ENCODE measurements at places on chromosomes 12 and 14. TPM values are rescaled to one million over a fixed set of nuclear protein-coding genes. Genes with fewer than 3 reads are reported as not detected.

DNA sequence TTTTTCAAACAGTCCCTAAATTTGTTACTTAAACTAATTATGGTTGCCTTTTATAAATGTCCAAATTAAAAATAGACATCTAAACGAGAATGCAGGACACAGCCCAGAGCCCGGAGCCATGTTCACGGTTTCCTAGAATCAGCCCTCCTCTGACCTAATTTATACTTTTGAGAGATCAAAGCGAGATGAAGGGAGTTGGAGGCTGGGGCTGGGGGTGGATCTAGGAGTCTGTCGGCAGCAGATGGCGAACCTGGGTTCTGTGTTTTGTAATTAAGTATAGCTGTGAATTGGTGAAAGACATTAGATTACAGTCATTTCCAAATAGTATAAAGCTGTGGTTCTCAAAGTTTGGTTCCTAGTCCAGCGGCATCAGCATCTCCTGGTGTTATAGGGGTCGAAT, 210.1 kb downstream of the SLC41A2 start:
- no peak for DNase-seq

GRCh38 chr14:61780125-61780524, 17.9 kb downstream of the SNAPC1 start:
- no peak for DNase-seq

GRCh38 chr12:76033081-76034011, 1.8 kb upstream of the PHLDA1 start:
- DNase-seq: peak; percentile 60

GRCh38 chr12:34291426-34291901, 269.2 kb downstream of the ALG10 start:
- no peak for DNase-seq

GRCh38 chr12:75735853-75736252, 224.4 kb upstream of the KRR1 start:
- DNase-seq: peak; percentile 66

DNA sequence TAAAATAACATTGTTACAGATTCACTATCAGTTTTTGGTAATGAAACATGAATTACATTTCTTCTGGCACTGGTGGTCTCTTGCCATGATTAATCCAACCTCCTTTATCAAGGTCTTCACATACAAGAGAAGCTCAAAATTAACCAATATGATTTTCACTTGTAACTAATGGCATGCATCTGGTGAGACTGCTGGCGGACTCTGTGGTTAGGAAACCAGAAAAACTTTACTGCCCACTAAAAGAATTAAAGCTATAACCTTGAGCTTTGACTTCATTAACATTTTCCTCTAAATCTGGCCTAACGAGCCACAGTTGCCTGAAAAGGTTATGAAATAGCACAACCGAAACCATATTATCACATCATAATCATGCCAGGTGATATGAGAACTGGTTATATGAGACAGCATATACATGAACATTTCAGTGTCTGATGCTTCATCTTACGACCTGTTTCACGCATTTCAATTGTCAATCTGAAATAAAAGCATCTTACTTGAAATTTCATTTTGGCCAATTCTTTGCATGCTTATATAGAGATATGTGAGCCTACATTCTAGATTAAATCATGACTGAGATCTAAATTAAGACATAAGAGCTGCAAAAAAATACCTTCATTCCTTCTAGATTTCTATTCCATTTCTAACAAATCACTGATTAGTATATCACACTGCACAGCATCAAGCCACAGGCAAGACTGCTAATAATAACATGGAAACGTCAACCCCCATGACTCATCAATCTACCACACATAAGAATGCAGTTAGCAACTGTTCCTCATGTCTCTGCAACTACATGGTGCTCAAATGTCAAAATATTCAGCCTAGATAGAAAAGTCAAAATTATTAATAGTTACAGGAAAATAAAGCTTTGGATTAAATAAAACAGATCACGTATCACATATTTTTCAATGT, 89.3 kb downstream of the OSBPL8 start:
- peak; percentile 92 for DNase-seq

DNA sequence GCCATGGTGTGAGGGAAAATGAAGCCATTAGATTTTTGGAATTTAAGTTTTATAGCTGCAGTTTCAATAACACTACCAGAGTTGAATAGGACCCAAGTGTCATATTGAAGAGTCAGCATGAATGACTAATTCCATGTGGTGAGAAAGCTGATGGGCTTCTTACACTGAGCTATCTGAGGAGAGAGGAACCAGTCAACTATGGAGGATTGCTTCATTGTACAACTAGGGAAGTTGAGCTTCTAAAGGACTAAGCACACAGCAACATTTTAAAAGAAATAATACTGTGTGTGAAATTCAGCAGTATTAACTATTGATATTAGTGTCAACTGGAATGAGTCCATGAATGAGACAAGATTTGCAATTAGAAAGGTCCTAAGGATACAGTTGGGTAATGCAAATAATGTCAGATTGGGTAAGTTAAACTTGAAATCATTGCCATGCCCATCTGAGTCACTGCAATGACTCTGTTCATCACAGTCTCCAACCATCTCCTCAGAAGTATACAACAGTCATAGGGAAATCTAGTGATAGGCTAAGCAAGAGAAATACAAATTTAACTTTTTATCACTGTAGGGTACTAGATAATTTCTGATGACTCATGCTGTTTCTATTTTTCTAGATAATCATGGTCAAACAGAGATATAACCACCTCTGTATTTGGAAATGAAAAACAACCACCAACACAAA, 394.2 kb downstream of the FSCB start:
- no peak for DNase-seq

DNA sequence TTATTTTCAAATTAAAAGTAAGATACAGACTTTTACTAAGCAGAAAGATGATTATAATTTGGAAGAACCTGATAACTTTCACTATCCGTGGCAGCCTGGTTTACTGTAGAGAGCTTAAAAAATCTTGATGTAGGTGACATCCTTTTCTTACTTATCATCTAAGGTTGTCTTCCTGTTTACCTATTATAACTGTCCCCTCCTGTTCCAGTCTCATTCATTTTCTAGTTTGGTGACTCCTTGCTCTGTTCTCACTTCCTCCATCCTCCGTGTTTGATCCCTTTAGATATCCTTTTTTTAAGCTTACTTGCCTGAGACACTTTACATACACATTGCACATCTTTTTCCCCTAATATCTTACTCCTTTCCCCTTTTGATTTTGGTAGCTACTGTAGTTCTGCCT, 27.5 kb downstream of the CCDC91 start:
- DNase-seq: no peak

DNA sequence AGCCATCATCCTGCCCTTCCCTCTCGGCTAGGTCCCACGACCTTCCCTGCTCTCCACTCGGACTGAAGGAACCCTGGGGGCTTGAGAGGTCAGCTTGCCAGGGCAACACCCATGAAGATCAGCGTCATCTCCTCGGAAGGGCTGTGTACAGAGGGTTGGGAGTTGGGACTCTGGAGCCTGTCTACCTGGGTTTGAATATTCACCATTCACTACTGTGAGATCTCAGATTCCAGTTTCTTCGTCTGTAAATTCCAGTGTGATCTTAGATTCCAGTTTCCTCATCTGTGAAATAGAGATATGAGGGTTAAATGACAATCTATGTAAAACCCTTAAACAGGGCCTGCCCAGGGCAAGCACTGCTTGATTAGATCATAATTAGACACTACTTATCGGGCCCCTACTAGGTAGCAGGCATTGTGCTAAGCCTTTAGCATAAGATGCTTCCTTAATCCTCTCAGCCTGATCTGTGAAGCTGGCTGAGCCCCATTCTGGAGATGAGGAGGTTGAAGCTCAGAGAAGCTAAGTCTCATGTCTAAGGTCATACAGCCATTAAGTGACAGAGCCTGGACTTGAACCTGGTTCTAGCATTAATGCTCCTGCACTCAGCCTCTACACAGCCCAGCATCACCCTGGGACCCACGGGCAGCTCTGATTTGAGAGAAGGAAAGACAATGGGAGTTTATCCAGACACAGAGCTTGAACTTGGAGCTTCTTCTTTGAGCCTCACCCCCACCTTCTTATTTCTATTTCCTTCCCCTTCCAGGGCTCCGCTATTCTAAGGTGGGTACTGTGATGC, 612 bp upstream of the ZDHHC22 start:
- no peak for DNase-seq

GRCh38 chr14:80770114-80770908, 171.2 kb downstream of the CEP128 start:
- no peak for DNase-seq

- peak; percentile 87 for DNase-seq
Observed at GRCh38 chr12:19198272-19198671, 68.7 kb downstream of the PLEKHA5 start.

DNA sequence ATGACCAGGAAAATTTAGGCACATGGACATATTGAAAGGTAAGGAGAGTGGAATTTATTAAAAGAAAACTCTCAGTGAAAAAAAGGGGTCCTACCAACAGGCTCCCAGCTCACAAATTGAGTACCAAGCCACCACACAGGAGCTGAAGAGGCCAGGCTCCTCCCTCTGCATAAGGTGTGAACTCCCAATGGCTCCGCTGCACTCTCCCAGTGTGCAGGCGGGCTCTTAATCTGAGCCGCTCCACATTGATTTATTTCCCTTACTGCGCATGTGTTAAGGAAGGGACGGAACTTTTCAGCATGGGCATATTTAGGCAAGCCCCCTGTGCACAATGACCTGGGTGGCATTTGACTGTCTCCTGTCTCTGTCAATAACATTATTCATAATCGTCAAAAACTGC, 68.6 kb upstream of the PLEKHG7 start:
- DNase-seq: no peak

LHX5 gene
- 0.35 TPM for total RNA-seq
